ENCODE measurements at places on chromosomes 2 and 18.

DNA sequence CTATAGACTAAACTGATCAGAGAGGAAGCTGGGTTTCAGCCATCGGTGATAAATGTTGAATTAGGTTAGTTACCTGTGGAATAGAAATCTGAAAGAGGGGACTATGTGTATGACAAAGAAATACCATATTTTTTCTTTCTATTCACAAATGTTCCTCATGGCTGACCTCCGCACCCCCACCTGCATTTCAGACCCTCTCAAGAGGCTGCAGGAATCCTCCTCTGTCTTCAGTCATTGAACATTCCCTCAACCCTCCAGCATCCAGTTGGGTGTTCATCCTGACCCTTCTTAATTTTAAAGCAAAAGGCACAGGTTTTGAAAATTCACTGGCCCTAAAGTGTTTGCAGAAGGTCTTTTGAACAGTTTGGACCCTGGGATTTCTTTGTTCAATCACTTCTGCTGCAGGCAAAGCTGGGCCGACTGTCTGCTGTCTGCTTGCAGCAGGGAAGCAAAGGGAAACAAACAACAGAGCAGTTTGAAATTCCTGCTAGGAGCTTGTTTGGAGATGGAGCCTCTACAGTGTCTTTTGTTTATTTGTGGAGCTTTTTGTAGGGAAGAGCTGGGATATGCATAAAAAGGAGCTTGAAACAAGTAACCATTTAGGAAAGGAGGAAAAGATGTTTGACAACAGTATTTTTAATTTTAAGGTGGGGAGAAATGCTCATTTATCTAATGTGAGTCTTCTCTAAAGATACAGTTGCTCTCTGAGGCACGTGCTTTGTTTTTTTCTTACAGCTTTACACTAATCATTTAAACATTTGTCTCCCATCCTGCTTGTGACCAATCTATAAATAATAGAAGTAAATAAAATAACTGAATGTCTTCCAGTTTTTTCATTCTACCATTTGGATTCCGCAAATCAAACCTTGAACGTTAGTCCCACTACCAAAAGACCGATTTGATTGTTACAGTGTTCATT is 213.3 kb upstream of the MMADHC start:
- no peak for DNase-seq

GRCh38 chr2:43407935-43408334 is 181.5 kb upstream of the ZFP36L2 start:
- DNase-seq = no peak

DNA sequence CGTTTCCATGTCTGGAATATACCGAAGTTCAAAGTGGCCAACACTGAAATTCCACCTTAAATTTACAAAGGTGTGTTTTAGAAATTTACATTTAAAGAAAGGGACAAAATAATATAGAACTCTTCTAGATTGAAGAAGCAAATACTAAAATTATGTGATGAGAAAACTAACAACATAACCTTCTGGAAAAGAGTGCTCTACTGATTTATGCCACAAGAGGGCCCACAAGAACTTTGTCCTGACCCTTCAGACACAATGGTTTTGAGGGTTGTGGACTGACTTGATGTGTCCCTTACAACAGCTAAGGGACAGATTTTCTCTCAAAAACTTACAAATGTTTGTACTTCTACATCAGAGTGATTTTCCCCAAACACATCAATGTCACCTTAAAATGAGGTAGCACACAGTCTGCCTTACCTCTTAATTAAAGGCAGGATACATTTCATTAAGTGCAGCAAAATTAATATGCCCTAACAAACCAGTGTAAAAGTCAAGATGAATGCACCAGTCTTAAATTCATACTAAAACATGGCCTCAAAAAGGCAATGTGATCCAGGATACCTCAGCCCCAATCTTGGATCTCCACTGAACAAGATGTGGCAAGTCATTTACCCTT is 36.2 kb downstream of the EIF2AK3 start:
- DNase-seq = peak; percentile 1

DNA sequence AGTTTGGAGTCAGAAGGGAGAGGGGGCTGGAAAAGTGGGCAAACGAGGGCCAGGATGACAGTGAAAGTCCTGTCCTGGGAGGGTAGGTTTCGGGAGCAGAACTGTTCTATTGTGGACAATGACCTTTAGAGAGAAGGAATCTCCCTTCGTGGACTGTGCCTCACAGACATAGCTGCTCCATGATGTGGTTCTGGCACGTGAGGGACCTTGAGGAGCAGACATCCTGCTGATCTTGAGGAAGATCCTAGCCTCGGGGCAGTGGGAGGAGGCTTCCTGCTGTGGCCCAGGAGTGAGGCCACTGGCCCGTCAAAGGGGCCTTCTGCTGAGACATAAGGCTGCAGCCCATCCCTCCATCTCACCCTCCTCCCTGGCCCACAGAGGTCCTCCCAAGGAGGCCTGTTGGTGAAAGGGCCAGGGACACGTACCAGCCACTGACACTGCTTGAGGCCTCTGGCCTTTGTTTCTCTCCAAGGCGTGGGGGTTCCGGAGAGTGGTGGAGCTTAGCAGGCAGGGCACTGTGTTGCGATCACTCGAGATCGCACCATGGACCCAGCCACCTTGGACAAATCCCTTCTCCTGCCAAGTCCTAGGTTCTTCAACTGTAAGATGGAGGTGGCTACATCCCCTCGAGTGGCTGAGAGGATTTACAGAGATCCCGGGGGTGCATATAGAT is 167.2 kb downstream of the CELF4 start:
- DNase-seq = no peak

DNA sequence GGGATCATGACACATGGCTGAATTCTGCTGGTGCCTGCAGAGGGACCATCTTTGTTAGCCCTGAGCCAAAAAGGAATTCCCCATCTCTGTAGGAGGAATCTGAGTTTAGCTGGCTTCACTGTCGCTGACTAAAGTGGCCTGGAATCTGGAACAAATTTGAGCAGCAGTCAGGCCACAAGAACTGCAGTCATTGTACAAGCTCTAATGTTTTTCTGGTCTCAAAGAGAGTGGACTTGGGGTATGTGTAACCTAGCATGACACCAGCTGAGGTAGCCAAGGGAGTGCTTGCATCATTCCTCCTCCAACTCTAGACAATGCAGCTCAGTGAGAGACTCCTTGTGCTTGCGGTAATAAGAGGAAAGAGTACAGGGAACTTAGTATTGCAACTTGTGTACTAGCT is 539.1 kb upstream of the LRRTM4 start:
- DNase-seq = no peak

DNA sequence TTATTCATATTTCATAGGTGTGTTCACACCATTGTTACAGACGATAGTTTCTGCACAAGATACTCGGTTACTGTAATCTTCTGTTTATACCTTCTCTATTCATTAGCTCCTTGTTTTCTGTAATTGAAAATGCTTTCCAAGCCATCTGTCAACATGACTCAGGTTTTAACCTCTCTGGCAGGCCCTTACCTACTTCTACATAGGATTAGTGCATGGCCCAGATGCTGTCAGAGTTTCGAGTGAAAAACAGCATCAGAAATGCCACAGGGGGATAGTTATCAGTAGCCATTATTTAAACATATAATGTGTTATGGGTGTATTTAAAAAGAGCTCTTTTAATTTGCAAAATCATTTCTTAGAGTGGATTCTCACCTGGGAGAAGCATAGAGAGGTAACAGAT is 596.4 kb downstream of the FBXO15 start:
- no peak for DNase-seq

DNA sequence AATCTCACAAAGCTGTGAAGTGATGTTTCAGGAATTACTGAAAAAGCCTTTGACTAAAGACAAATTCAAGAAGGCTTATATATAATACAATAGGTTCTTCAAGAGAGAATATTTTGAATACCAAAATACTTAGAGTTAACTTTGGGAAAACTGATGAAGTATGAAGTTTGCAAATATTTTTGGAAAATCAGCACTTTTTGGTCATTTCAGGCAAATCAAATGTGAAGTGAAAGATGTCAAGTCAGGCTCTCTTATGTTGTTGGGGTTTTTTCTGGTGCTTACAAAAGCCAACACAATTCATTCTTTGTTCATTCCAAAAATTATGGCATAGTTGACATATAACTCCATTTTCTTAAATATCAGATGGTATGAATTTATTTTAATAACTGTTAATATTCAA is 14.7 kb upstream of the ASNSD1 start:
- no peak for DNase-seq

DNA sequence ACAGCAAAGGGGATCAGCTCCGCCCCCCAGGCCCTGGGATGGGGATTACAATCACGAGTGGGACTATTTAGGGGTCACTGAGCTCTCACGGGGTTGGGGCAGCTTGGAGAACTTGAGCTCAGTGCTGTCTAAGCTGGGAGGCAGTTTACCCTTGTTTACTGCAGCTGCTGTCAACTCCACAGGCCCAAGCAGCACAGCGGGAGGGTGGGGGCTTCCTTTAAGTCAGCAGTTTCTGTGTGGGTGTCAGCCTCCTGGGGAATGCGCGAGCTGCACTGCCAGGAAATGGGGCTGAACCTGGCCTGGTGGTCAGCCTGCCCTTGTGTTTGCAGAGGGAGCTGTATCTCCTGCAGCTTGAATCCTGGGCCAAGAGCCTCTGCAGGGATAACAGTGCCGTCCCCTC is 29.8 kb downstream of the TOGARAM2 start:
- DNase-seq = no peak

GRCh38 chr2:20125616-20126015 is 74.2 kb upstream of the LAPTM4A start:
- DNase-seq = no peak

GRCh38 chr2:189555232-189555631 is 25.4 kb downstream of the SLC40A1 start:
- DNase-seq = no peak

DNA sequence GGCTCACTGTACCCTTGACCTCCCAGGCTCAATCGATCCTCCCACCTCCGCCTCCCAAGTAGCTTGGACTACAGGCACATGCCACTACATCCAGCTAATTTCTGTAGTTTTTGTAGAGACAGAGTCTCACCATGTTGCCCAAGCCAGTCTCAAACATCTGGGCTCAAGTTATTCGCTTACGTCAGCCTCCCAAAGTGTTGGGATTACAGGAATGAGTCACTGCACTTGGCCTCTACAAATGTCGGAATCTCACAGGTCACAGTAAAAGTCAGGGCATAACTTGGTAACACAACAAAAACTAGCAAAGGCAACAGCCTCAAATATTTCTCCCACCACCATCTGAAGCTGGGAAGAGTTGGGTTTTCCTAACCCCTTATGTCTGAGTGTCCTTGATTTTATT is 25.3 kb downstream of the SCG2 start:
- no peak for DNase-seq

GRCh38 chr2:158967731-158968395 is 577 bp upstream of the TANC1 start:
- DNase-seq = no peak

All from stimulated activated CD8-positive, alpha-beta memory T cell treated with anti-CD3 and anti-CD28 coated beads, Interleukin-7, amount 100 ng/mL, for 1 hour (primary cell).